Bronchial epithelial cell (primary cell): ENCODE measurements at places on chromosomes 12 and 14.

- DNase-seq, result no peak
Measured at GRCh38 chr14:99645545-99646505, 896 bp downstream of the HHIPL1 start.

DNA sequence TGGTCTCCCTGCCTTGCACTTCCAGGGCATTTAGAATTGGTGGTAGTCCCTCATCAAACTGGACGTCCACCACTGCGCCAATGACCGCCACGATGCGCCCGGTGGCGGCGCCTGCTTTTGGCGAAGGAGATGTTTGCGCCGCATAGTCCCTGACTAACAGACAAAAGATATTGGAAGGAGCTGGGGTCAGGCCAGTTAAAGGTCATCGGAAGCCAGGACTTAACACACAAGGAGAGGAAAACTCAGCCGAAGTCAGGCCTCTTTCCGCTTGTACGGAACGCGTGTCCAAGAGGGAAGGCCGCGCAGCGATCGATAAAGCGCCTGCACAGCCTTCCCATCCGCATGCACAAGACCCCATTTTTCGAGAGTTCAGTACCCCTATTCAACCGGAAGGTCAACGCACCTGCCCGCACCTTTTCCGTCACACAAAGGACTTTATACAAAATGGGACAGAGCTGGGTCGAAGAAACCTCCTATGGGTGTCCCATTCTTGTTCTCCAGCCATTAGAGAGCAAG lies 525 bp downstream of the ATP5F1B start:
- no peak for DNase-seq

DNA sequence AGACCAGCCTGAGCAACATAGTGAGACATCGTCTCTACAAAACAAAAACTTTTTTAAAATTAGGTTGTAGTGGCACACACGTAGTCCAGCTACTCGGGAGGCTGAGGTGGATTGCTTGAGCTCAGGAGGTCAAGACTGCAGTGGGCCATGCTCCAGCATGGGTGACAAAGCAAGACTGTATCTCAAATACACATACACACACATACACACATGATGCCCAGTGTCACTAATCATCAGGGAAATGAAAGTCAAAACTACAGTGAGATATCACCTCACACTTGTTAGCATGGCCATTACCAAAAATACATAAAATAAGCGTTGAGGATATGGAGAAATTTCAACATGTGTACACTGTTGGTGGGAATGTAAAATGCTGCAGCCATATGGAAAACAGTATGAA lies 33.2 kb upstream of the KICS2 start:
- no peak for DNase-seq

GRCh38 chr14:38150075-38150474 lies 57.6 kb upstream of the SSTR1 start:
- DNase-seq, result no peak

- peak; percentile 55 for DNase-seq
Measured at GRCh38 chr12:5163661-5164060, 120.0 kb downstream of the KCNA5 start.

DNA sequence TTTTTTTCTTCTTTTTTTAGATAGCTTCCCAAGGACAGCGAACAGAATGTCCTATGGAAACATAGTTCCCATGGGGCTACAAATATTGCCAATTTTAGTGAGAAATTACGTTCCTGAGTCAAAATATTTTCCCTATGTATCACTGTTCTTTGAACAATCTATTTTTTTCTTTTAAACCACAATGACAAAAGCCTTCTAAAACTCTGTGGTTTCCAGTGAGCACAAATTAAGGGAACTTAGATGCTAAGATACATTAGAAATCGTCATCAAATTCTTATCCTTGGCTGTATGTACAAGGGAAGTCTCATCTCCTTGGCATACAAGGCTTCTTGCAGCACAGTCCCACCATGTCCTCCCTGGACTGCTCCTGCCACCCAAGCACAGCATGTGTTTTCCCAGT lies 17.9 kb downstream of the CPM start:
- DNase-seq, result peak; percentile 48

GRCh38 chr14:28785096-28785952 lies 18.7 kb downstream of the FOXG1 start:
- DNase-seq, result no peak

- no peak for DNase-seq
Measured at GRCh38 chr14:70881549-70882177, 25.6 kb upstream of the PCNX1 start.

DNA sequence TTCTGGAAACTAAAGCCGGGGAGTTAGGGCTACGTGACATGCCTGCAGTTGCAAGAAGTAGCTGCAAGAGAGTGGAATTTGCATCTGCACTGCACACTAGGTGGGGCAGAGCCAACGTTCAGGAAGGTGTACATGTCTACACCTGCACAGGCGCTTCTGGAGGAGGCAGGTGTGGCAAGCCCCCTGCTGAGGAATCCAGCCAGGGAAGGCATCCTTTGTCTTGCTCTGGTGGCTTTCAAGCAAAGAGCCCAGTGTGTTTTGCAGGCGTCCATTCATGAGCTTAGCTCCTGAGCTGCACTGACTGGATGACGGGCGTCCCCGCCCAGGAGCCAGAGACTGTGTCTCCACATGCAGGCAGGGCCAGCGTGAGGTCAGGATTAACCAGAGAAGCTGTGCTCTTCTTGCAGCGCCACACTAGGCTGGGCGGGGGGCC lies 116.3 kb downstream of the ZFP36L1 start:
- peak; percentile 99 for DNase-seq

DNA sequence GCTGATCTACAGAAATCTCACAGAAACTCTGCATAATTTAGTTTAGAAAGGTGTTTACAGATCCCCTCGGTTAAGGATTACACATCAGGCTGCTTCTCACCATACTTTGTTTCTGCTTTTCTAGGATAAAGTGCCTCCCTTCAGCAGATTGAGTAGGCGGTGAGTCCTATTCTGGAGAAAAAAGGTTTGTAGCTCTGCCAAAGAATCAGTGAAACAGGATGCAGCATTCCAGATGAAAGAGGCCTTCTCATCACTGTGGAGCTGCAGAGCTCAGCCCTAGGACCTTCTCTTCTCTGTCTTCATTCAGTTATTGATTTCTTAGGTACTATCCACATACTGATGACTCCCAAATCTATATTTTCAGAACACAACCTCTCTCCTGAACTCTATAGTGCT lies 155.5 kb upstream of the KRR1 start:
- DNase-seq, result peak; percentile 18
